ENCODE measurements at places on chromosomes 5 and 9. TPM values are rescaled to one million over a fixed set of nuclear protein-coding genes. Genes with fewer than 3 reads are reported as not detected.

DNA sequence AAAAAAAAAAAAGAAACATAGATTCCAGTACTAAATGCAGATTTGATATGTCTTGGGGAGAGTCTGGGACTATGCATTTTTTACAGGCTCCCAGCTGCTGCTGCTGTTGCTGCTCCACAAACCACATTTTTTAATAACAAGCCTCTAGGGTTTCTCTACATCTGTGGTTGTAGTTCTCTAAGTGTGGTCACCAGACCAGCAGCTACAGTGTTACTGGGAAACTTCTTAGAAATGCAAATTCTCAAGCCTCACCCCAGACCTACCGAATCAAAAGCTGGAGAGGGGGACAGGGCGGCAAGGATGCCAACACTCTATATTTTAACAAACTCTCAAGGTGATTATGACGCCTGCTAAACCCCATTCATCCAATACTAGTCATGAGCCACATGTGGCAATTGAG is 293.4 kb upstream of the PTGER4 start:
- peak; percentile 36 for DNase-seq

Gene PAX5
- total RNA-seq: 0.89 TPM

DNA sequence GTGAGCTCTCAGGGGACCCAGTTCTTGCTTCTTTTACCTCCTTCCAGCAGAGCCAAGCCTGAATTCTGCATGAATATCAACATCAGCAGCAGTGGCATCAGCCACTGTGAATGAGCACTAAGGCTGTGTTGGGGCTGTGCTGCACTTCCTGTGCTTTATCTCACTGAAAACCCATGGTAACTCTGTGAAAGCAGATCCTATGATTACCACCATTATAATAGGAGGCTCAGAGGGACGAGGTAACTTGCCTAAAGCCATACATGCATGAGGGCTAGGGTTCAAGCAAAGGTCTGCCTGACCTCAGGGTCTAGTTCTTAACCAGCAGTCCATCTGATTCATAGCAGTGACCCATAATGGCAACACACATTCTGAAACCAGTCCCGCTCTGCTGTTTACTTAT is 60.5 kb upstream of the RAPGEF1 start:
- DNase-seq: no peak

DNA sequence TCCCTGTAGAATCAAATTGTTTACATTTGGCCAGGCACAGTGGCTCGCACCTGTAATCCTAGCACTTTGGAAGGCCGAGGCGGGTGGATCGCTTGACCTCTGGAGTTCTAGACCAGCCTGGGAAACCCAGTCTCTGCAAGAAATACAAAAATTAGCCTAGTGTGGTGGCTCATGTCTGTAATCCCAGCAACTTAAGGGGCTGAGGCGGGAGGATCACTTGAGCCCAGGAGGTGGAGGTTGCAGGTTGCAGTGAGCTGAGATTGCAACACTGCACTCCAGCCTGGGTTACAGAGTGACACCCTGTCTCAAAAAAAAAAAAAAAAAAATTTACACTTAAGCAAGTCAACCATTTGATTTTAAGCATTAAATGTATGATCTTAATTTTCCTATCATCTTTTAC is 17.5 kb upstream of the IQGAP2 start:
- DNase-seq: no peak

Gene FBLL1
- not detected for total RNA-seq

DNA sequence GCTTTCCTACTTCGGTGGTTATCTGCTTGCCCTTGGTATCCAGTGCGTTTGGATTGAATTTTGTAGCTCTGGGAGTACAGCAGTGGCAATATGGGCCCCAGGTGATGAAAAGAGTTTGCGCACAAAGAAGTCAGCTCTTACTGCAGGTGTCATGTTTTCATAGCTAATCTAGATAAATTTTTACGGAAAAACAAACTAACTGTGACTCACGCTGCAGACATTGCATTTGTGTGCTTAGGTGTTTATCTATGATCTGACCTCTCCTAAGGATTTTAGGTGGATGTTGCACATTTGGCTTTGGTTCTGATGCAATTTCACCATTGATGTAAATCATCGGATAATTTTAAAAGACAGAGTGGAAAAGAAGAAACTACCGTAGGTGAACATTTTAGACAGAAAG is 92.1 kb downstream of the VCAN start:
- DNase-seq: no peak

Gene SLC27A6
- total RNA-seq: not detected
